Umbilical cord (tissue), 2 donors: ENCODE measurements at places on chromosomes 2 and 18.

DNA sequence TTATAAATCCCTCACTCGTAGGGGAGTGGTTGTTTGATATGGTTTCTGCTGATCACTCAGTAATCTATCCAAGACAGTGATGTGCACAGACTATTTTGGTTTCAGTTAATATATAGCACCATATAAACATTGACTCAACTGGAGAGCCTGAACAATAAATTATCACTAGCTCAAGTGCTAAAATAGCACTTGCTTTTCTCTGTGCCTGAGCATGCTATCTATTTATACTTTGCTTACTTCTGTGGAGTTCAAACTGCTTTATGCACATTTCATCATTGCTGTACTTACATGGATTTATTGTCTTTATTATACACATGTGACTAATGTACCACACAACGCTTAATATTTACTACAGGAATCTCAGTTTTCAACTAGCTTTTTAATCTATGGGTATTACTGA, 133.6 kb downstream of the BCL2 start:
- peak; percentile 76 for DNase-seq

DNA sequence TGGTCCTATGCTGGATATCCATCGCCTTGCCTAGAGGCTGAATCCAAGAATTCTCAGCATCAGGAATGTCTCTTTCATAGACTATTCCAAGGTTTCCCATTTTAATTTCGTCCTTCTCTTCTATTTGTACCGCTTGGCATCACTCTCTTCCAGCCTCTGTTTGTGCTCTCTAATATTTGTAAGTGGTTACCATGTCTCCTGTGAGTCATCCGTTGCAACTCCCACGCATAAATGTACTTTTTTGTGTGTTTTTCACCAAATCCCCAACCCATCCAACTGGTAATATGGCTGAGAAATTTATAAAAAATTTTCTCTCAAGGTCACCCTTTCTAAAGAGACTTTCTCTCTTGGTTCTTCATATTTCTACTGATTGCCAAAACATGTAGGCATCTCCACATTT, 21.8 kb downstream of the COLEC12 start:
- DNase-seq, result no peak

DNA sequence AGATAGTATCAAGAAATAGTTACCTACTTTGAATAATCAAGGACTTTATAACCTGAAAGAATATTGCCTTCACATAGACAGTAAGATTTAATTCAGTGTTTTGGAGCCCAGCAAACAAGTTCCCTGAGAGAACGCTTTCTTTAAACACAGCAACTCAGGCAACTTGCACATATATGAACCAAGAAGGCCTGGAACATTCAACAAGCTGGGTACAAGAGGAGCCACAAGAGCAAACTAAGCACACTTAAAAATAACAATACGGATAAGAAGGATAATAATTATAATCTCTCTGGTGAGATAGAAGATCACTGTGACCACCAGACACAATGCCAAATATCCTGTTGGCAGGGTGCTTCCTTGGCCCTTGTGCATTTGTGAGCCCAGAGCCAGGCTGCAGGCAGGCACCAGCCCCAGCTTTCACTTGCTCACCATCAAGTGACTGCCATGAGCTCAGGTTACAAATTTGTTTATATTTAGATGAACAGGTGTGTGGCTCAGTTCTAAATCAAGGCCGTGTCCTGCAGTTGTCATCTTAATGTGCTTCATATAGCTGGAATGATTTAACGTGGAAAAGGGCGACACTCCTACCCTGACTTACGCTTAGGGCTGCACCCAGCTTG, 446.6 kb downstream of the IRS1 start:
- DNase-seq, result no peak

DNA sequence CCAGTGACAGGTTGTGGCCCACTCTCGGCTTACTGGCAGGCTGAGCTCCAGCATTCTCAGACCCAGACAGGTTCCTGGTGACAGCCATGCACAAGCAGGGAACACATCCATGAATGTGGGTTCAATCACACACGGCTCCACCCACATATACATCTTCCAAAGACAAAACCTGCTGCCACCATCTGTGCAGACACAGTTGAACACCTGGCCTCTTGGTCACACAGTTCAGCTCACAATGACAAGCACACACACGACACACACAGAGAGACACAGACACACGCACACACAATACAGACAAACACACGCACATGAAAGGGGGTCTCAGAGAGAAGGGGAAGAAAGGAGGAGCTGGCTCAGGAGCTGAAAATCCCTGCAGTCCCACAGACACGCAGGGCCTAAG, 32.1 kb upstream of the PTMA start:
- no peak for DNase-seq

DNA sequence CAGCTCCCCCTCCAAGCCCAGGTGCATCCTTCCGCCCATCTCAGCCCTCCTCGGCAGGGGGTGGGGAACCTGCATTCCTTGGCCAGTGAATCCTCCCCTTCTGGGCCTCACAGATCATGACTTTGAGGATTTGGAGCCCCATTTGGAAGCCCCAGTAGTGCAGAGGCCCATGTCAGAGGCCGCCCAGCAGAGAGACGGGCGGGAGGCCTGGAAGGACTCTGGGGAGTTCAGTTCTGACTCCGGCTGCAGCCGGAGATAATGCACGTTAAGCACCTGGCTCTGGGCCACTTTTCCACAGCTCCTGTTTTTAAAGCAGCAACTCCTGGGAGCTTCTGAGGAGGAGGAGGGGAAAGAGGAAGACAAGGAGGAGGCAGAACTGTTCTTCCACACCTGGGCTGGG, 14.9 kb downstream of the ATOH8 start:
- peak; percentile 93 for DNase-seq

DNA sequence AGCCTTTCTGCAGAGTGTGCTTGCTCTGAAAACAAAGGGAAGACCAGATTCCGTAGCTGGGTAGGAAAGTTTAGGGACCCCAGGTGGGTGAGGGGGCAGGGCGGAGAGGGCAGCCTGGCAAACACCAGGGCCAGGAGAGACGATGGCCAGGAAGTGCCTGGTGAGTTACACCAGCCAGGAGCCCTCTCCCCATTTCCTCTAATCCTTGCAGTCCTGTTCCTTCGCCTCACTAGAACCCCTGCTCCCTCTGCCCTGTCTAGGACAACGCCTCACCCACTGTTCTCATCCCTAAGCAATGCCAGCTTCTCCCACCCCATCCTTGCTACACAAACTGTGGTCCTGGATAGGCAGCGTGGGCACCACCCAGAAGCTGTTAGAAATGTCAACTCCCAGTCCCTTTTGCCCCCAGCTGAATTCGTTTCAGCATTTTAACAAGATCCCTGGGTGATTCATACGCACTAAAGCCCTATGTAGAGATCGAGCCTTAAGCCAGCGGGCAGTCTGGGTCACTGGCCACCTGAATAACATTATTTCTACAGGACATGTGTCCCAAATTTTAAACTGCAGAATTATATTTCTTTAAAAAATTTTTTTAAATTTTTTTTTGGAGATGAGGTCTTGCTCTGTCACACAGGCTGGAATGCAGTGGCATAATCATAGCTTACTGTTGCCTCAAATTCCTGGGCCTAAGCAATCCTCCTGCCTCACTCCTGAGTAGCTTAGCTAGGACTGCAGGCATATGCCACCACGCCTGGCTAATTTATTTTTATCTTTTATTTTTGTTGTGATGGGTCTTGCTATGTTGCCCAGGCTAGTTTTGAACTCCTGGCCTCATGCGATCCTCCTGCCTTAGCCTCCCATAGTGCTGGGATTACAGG, 10.9 kb downstream of the WIPF1 start:
- no peak for DNase-seq

GRCh38 chr18:22108674-22109073, 60.7 kb upstream of the GATA6 start:
- no peak for DNase-seq

GRCh38 chr18:48355276-48356115, 53.7 kb downstream of the ZBTB7C start:
- DNase-seq, result no peak

DNA sequence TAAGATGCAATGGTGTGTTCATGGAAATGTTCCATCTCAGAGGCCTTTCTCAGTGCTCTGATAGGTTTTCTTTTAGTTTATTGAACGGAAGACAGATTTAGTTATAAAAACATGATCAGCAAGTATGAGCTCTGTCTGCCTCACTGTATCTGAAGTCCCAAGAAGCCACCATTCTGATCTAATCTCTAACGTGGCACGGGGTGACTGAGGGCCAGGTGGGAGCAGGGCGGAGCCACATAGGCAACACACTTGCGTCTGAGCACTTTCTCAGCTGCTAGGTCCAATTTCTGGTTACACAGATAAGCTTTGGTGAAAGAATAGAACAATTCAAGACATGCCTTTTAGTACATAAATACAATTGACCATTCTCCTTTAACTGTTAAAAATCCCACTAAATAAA, 60.4 kb downstream of the SNTG2 start:
- no peak for DNase-seq
